ENCODE measurements at places on chromosomes 13 and 19.

GRCh38 chr19:3873151-3873550 is 4.3 kb upstream of the ZFR2 start:
- DNase-seq, result no peak

DNA sequence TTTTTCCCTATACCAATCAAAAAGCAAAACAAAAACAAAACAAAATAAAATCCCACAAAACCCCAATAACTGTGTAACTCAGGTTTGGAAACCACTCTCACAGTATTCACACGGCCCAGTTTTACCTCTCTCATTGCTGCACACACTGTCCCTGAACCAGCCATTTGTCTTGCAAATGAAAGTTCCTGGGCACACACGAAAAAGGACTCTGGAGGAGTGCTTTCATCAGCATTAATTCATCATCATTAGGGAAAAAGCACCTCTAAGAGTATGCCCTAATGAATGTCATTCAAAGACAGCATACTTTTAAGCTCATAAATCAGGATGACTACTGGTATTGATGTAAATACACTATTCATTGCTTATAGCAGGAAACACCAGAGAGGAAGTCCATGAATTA is 306.3 kb downstream of the DNAJC15 start:
- no peak for DNase-seq

GRCh38 chr13:82747958-82748357 is 1134.3 kb downstream of the SLITRK1 start:
- no peak for DNase-seq

- DNase-seq, result no peak
Measured at GRCh38 chr13:97122381-97122996, 99.6 kb upstream of the MBNL2 start.

GRCh38 chr13:30392681-30393045 is 29.6 kb upstream of the UBE2L5 start:
- DNase-seq, result no peak

DNA sequence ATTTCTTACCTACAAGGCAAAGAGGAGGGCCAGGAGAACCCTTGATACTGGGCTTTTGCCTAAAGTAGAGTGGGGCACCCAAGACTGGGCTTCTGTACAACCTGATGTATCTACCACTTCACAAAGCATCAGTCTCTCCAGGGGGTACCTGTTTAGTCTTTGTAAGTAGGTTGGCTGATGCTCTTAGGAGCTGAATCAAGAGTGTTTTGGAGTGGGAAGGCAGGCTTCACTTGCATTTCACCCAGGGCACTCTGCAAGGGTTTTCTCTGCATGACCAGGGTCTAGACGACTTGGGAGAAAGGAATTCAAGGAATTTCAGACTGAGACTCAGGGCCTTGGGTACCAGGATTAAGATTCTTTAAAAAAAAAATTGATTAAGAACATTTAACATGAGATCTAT is 361.5 kb downstream of the RFC3 start:
- DNase-seq, result no peak

DNA sequence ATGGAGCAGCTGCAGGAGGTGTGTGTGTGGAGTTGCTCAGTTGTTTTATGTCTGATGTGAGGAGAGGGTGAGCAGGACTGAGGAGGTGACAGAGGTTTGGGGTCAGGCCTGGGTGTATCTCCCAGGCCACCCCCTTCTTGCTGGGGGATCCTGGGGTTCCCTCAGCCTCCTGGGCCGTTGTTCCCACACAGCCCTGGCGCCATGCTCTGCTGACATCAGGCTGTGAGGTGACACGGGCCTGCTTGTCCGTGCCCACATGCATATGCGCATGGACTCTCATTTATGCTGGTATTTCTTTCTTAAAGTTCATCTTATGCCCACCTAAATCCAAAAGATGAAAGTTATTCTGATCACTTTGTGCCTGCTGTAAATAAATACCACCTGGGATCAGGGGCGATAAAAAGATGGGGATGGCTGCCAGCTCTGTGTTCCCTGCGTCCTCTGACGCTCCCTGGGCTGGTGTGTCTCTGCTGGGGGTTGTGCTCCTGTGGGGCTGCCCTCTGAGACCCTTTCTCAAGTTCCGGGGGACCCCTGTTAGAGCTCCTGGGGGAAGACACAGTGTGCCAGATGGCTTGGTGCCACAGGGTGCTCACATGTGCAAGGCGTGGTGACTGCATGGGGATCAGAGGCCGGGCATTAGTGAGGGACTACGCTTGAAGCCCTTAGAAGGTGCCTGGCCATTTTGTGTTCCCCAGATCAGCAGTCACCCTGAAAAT is 12.6 kb downstream of the NAXD start:
- DNase-seq, result no peak

GRCh38 chr19:39046037-39046821 is 13.9 kb upstream of the FBXO27 start:
- no peak for DNase-seq

DNA sequence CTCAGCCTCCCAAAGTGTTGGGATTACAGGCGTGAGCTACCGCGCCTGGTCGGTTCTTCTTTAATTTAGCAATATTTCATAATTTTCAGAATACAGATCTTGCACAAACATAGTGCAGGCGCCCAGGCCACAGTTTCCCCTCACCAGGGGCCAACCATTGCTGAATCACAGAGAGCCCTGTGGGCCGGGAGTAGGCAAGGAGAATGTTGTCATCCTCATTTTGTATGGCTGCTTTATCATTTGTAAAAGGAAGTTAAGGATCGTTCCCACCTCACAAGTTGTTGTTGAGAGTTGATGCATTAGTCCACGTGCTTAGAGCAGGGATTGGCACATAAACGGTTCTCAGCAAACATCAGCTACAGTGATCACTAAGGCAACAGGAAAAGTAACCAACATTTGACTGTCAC is 30.2 kb downstream of the MEIS3 start:
- DNase-seq, result no peak

DNA sequence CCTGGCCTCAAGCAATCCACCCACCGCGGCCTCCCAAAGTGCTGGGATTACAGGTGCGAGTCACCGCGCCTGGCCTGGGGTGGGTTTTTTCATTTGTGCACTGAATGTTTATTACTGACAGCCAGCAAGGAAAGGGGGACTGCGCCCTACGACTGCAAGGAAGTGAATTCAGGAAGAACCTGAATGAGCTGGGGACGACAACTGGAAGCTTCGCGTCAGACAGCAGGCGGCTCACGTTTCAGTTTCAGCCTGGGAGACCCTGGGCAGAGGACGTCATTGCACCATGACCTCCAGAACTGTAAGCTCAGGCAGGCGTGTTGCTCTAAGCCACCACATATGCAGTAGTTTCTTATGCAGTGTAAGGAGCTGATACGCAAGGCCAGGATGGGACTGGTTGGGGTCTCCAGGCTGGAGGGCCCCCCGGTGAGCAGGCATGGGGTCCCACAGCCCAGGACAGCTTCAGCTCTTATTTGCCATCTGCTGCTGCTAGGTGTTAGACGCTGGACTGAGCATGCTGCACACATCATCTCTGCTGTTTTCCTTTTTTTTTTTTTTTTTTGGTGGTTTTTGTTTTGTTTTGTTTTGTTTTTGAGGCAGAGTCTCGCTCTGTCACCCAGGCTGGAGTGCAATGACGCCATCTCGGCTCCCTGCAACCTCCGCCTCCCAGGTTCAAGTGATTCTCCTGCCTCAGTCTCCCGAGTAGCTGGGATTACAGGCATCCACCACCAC is 66.6 kb downstream of the GADD45B start:
- DNase-seq, result no peak

- no peak for DNase-seq
Measured at GRCh38 chr19:11421371-11422098, 2.4 kb upstream of the RGL3 start.

- no peak for DNase-seq
Measured at GRCh38 chr19:14616407-14616806, 33.5 kb downstream of the CLEC17A start.

DNA sequence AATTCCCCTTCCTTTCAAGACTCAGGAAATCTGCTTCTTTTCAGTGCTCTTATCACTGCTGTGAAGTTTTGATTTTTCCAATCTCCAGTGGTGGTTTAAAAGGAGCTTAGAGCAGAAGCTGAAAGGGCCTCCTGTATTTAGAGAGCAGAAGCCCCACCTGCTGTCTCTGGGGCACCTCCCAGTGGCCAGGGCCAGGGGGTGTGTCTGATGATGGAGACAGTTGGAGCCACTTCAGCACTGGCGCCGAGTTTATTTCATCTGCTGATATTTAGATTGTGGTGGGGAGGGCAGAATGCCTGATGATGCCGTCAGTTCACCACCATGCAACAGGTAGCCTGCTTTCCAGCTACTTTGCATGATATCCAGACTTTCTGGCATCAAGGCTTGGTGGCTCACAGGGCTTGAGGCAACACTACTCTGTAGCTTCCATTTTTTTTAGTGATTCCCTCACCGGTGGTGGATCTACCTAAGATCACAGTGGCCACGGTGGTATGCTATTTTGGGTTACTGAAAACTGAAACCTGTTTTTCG is 371.9 kb downstream of the KCNRG start:
- peak; percentile 13 for DNase-seq

DNA sequence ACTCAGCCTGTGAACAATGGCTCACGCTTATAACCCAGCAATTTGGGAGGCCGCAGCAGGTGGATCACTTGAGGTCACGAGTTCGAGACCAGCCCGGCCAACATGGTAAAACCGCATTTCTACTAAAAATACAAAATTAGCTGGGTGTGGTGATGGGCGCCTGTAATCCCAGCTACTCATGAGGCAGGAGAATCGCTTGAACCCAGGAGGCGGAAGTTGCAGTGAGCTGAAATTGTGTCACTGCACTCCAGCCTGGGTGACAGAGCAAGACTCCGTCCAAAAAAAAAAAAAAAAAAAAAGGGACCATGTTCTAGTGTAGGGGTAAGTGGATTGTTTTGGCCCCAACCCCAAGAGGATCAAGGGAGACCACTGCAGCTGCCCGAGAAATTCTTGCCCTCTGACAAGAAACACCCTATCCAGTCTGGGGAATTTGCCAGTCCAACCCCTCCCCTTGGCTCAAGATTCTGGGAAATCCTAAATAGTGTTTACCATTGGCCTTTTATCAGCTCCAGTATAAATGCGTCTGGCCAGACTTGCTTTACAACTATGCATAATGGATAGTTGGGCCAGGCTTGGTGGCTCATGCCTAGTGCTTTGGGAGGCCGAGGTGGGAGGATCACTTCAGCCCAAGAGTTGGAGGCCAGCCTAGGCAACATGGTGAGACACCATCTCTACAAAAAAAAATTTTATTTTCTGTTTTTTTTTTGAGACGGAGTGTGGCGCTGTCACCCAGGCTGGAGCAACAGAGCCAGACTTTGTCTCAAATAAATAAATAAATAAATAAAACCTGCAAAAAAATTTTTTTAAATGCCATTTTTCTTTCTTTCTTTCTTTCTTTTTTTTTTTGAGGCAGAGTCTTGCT is 5.1 kb upstream of the DHDH start:
- DNase-seq, result no peak

- DNase-seq, result peak; percentile 2
Measured at GRCh38 chr13:73857106-73857505, 277.1 kb downstream of the KLF12 start.

DNA sequence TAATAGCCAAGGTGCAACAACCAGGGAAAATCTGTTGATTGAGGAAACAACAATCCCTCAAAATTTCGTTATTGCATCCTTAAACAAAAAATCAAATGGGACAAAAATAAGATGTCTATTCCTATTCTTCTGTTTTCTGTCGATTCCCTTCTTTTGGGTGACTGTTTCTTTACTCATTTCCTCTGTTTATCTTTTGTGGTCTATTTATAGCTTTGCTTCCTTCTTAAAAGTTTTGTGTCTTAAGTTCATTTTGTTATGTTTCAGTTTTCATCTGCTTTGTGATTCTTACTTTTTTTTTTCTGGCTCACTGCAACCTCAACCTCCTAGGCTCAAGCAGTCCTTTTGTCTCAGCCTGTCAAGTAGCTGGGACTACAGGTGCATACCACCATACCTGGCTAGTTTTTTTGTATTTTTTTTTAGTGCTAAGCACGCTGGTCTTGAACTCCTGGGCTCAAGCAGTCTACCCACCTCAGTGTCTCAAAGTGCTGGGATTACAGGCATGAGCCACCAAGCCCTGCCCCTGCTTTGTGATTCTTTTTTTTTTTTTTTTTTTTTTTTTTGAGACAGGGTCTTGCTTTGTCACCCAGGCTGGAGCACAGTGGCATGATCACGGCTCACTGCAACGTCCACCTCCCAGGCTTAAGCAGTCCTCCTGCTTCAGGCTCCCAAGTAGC is 10.4 kb downstream of the ZNF146 start:
- peak; percentile 72 for DNase-seq

GRCh38 chr19:11164296-11164695 is 8.7 kb upstream of the SPC24 start:
- no peak for DNase-seq

- no peak for DNase-seq
Measured at GRCh38 chr13:22086597-22087330, 415.9 kb downstream of the FGF9 start.

DNA sequence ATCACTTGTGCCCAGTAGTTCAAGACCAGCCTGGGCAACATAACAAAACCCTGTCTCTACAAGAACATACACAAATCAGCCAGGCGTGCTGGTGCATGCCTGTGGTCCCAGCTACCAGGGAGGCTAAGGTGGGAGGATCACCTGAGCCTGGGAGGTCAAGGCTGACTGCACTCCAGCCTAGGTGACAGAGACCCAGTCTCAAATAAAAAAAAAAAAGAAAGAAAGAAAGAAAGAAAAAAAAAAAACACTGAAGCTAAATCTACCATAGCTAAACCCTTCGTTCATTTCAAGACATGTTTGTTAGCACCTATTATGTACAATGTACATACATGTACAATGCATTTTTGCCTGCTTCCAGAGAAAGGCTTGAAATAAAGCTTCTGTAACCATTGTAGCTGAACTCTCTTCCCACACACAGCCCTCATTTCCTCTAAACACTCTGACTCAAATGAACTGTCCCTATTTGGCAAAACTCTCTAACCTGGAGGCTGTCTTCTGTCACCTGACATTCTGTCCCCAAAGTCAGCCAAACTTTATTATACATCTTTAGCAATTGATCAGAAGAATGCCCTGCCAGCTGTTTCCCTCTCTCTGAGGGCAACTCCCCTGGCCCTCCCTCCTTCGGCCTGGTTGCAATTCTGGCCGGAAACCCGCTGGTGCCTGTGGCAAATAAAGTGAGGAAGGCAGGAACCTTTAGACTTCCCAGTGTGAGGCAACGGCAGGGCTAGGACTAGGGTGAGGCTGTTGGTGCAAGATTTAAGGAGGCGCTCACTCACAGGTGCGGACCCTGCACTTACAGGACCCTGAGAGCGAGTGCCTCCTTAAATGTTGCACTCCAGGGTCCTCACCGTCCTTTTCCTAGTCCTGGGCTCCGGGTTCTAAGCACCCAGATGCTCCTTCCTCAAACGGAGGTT is 1.8 kb downstream of the ETHE1 start:
- DNase-seq, result peak; percentile 48

DNA sequence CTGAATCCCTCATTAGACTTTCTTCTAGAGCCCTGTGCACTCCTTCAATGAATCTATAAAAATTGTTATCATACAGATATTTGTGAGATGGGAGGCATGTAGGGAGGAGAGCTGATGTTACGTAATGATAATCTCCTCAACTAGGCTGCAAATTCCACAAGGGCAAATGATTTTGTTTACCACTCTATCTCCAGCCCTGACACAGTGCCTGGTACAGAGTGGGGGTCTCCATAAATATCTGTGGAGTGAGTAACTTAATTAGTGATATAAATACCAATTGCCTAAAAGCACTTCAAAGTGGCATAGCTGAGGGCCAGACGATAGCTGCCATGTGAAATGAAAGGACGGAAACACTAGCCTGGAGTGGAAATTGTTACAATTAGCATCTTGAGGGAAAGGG is 54.2 kb downstream of the SERTM1 start:
- no peak for DNase-seq

GRCh38 chr19:58409010-58409790 is 751 bp downstream of the ZNF584 start:
- no peak for DNase-seq

GRCh38 chr13:109345433-109345941 is 440.9 kb downstream of the IRS2 start:
- peak; percentile 16 for DNase-seq

GRCh38 chr13:87035526-87035925 is 635.6 kb upstream of the SLITRK5 start:
- DNase-seq, result no peak
